ENCODE measurements at places on chromosomes 6 and 20.
A peak's percentile ranks its signal among the peaks of the same experiment; 100 is the strongest.

DNA sequence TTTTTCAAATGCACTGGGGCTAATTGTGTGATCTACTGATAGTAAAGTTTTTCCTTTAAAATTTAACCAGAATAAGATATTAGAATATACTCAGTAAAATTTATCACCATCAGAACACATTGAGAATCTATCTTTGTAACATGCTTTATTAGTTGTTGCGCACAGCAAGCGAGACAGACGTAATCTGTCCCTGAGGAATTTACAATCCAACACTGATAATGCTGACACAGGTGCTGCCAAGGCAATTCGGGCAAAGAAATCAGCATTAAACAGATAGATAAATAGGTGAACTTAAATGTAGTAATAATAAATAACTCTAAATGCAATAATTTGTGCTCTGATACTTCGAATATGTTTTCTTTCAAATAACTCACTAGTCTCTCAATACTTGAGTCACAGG is 607.2 kb downstream of the HTR1B start:
- no peak for DNase-seq

DNA sequence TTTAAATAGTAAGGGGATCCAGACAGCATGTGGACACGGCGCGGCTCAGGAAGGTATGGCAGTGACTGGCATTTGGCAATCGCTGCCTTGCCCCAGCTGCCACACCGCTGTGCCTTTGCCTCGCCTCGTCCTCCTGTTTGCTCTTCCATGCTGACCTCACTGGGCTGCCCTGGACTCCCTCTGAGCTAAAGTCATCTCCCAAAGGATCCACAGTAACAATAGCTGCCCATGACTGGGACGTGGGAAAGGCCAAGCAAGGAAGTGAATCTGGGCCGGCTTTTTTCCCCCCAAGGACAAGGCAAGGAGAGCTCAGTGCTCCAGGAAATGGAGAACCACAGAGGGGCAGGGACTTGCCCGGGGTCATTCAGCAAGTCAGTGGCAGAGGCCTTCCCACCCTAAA is 48.1 kb downstream of the JPH2 start:
- no peak for DNase-seq

GRCh38 chr6:90424580-90424979 is 127.9 kb upstream of the BACH2 start:
- DNase-seq, result no peak

DNA sequence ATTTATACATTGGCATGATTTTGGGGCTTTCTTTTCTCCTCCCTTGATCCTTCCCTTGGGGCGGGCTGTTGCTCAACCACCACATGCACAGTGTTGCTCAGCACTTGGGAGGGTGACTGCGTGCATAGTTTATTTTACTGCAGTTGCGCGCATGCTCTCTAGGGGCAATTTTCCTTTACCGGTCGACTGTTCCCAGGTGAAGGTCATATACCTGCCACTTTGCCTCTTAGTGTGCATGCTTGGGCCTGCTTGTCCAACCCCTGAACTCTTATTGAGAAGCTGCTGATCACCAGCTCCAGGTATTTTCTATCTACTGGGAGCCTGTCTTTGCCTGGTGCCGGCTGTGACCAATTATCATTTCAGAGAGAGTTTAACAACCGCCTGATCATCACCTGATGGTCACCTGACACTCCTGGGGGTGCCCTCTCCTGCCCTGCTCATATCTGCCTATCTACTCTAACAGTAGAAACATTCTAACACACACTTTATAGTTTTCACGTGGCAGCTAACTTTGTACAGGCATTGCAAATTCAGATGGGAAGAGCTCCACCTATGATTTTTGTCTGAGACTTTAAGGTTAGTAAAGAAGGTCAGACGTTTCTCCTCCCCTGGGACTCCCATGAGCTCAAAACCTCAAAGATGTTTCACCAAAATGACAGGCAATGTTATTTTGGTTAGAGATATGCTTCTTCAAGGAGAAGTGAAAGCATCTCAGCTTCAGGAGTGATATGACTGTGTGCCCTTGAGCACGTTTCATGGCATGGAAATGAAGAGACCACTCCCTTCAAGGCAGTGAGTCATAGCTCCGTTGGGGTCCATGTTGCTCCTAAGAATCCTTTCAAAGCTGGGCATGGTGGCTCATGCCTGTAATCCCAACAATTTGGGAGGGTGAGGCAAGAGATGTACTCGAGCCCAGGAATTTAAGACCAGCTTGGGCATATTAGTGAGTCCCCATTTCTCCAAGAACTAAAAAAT is 227.5 kb upstream of the MYLIP start:
- no peak for DNase-seq

GRCh38 chr20:45893831-45894230 is 2.7 kb downstream of the CTSA start:
- no peak for DNase-seq

GRCh38 chr6:153435787-153436186 is 304.7 kb upstream of the RGS17 start:
- DNase-seq, result no peak

DNA sequence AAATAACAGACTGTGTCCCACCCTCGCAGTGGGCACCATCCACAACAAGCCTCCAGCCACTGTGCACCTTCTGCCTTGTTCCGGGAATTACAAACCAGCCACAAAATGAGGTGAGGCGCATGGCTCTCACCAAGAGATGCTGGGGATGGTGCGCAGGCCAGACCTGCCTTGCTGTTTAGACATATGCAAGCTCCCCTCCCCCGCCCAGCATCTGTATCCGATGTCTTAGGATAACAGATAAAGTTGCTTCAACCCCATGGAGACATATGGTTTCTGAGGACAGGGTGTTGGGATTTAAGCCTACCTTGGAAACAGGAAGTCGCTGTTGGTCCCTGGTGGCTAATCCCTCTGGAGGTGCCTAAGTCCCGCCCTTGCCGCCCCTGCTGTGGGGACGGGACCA is 50.4 kb upstream of the MPC1 start:
- DNase-seq, result no peak

DNA sequence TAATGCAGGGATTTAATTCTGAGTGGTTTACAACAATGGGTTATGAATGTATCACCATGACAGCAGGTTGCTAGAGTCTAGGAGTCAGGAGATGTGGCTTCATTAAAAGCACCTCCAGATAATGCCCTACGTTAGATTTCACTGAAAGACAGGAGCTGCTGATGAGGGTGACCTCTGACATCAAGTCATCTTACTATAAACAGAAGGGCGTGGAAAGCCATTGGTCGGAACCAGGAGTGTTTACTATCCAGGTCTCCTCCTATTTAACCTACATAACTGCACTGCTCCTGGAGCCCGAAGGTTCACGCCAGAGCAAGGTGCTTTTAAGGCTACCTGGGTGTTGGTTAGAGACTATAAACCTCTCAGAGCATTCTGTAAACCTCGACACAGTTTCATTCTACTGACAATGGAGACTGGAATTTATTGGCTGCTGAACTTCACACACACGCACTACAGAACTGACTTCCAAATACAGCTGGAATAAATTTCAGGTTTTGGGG is 128.7 kb downstream of the EYA4 start:
- no peak for DNase-seq

DNA sequence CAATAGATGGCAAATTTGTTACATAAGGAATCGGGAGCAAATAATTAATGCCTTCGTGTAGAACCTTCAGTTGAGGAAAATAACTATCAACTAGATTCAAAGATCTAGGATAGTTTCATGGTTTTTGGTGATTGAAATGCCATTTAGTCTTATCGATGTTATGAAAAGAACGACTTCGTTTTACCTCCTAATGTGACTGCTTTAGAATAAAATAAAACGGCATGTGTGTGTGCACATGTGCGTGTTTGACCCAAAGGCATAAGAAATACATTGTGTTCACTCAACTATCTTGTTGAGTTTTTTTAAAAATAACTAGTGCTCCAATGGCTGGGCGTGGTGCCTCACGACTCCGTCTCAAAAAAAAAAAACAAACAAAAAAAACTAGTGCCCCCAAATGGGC is 37.6 kb downstream of the ZBTB2 start:
- DNase-seq, result no peak

DNA sequence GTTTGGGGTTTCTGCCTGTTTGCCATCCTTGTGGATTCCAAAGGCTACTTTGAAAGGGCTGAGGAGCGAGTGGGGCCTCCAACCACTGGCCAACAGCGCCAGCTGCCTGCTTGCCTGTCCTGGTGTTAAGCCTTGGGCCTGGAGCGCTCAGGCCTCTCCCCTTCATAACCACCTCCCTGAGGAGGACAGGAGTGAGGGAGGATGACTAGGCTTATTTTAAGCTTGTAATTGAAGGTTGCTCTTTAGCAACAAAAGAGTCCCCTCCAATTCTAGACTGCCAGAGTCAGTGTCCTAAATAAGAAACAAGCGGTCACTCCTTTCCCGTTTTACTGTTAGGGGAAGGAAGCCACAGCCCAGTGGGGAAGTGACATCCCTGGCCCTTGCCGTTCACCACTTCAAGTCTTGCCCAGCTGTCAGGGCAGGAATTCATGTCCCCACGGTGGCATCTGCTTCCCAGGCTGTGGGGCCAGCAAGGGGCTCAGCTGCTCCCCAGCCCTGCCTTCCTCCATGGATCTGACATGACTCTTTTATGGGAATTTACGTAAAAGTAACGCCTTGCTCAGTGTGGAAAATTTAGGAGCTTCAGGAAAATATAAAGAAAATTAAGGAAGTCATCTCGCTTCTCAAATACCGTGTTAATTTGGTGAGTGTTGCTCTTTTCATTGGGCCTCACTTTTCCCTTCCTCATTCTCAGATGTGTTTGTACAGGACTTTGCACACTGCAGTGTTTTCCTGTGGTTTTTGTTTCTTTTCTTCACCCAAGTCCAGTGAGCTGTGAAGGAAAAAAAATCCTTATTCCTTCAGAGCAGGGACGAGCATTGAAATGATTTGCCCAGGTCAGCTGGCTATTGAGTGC is 57.8 kb downstream of the SSR1 start:
- DNase-seq, result no peak

GRCh38 chr20:19688031-19688806 is 69.8 kb upstream of the RIN2 start:
- DNase-seq, result peak; percentile 3

- no peak for DNase-seq
These were observed 2.8 kb downstream of the KCNQ5 start for GRCh38 chr6:72624557-72625160.

DNA sequence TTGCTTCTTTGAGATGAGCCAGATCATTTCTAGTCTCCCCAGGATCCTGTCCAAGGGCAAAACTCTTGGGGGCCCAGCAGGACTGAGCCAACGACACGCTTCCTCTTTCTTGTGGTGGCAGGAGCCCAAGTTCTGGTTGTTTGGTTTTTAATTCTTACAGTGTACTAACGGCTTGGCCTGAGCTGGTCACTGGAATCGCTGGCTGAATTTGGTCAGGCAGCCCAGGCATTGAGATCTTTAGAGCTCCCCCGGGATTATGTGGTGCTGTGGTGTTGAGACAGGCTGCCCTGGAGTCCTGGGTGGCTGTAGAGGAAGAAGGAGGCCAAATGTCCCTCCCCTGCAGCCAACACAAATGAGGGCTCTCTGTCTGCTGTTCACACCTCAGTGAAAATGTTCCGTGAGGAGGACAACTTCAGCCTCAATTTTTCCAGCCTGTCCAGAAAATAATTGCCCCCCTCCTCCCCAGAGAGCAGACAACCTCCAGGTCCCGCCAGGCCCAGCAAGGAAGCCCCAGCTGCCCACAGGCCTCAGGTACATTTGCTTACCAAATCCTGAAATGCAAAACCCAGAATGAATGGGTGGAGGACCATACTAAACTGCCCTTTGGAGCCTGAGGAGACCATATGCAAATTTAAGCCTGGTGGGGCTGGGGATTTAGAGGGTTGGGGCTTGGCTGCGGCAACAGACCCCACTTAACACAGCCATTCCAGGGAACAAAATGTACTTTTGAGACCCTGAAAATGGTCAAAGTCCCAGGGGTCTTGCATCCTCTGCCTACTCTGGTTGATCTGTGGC is 23.6 kb downstream of the BNIP5 start:
- no peak for DNase-seq

GRCh38 chr6:38784506-38785235 is 69.6 kb downstream of the DNAH8 start:
- DNase-seq, result no peak

DNA sequence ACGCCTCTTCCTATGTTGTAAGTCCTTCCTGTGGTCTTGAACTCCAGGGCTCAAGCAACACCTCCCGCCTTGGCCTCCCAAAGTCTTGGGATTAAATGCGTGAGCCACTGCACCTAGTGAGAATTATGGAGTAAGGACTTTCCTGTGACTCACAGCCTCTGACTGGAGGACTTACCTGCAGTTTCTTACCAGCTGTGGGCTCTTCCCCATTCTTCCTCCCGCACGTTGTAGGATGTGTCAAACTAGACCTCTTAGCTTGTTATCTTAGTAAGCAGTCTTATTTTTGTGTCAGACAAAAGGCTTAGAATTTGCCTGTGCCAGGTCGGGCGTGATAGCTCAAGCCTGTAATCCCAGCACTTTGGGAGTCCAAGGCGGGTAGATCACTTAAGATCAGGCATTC is 30.9 kb downstream of the BAK1 start:
- DNase-seq, result no peak

DNA sequence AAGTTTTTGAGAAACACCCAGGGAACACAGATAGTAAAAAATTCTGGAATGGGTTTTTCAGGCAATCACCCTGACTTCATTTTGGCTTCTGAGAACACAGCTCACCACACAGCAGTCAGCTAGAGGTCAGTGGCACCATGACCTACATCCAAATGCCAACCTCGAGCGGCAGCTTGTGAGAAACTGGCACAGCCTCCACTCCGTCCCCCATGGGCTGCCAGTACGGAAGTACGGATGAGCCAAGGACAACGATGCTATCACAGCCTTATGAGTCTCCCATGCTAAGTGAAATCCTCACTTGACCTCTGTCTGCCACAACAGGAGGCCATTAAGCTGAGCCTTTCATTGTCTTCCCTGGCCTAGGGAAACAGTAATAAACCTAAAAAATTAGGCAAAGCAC is 32.0 kb downstream of the KIF16B start:
- DNase-seq, result no peak

DNA sequence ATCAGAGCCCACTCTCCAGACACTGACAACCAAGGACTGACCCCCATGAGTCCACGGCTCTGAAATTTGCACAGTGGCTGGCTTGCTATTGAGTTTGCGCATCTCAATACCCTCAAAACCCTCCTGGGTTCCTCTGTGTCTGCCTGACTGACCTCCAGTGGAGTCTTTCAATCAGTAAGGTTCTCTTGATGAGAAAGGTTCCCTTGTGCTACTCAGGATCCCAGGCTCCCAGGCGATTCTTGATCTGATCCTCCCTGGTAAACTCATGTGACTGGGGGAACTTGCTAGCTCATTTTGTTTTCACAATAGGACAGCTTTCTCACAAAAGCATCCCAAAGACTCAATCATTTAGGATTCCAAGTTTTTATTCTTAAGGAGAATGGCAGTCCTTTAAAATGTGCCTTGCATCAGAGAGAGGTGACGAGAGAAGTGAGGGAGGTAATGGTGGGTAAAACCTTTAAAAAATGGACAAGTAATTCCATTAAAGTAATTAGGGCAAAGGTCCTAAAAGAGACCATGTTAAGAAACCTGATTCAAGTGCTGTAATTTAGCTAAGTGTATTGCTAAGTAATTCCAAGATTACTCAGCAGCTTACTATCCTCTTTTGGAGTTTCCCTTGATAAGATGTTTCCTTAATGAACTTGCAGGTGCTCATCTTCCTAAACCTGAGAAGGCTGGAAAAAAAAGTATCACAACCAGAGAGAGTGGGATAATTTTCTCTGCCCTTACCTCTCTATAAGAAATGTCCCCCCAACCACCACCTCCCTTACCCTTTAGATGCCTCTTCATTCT is 304.7 kb upstream of the SGK1 start:
- no peak for DNase-seq

GRCh38 chr20:25277941-25278521 is 30.1 kb downstream of the PYGB start:
- DNase-seq, result no peak

All from activated CD4-positive, alpha-beta T cell treated with anti-CD3 and anti-CD28 coated beads, Interleukin-2, amount 50 U/mL, for 1 hour (primary cell).